ENCODE measurements at places on chromosomes 4 and X.
A peak's percentile ranks its signal among the peaks of the same experiment; 100 is the strongest.

- peak; percentile 3 for DNase-seq
Observed at GRCh38 chrX:80876877-80877276, 67.2 kb upstream of the BRWD3 start.

DNA sequence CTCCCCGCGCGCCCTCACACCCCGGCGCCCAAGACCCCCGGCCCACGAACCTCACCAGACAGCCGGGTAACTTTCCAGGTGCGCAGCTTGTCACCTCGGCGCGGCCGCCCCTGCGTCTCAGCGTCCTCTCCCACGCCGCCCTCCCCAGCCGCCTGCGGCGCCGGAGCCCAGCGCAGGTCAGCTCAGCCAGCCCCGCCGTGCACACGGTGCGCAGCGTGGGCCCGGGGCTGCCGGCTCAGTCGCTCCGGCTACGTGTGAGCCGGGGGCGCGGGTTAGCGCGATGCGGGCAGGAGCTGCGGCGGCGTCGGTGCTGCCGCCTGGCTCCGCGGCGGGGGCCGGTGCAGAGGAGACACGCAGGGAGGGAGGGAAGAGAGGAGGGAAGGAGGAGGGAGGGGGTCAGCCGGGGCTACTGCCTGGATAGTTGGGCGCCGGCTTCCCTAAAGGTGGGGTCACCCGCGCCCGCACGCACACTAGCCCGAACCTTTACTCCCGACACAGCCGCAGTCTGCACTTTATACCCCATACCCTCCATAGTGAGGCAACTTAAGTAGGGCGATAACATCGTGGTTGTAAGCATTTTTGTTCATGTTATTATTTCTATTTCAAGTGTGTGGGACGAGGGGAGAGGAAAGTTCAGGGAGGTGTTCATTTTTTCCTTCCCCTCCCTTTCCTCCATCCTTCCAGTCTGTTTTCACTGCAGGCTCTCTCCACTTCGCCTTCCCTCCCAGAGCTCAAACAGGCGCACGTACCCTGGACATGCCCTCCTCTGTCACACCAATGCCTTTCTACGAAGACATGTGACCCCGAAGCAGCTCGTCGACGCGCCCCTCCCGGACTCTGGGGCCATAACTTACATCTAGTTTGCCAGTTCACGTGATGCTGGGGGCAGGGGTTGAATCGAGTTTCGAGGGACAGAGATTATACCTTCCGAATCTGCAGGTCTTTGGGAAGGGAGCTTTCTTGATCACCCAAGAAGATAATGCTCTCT lies at the start of gene PRKG2:
Gene PRKG2 (minus strand): TSS at position 342 of the 988 bp plus-strand sequence. CDS start 10,175 bp downstream, outside the sequence.
- DNase-seq, result no peak

GRCh38 chr4:8695237-8696219 lies 103.0 kb downstream of the CPZ start:
- no peak for DNase-seq

DNA sequence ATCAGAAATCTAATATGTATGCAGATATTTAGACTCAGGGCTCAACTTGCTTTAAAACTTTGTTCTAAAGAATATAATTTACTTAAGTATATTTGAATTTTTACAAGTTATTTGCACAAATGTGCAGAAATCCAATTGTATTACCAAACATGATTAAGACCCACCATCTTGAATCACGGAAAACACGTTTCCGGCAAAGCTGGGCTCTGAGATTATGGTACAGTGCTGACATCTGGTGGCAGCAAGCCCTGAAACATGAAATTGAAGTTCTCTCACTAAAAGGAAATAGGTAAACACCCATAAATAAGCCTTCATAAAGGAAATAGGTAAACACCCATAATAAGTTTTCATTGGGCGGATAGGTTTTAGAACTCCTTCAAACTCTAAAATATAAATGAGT lies 98.3 kb upstream of the MAOA start:
- peak; percentile 39 for DNase-seq

GRCh38 chr4:114600672-114601071 lies 2.1 kb downstream of the UGT8 start:
- DNase-seq, result no peak

- no peak for DNase-seq
Observed at GRCh38 chrX:30900227-30900626, 11.2 kb upstream of the TAB3 start.

- no peak for DNase-seq
Observed at GRCh38 chr4:32142075-32142474, 1421.9 kb downstream of the PCDH7 start.

- DNase-seq, result no peak
Observed at GRCh38 chrX:120224388-120224787, 26.2 kb upstream of the ZBTB33 start.

DNA sequence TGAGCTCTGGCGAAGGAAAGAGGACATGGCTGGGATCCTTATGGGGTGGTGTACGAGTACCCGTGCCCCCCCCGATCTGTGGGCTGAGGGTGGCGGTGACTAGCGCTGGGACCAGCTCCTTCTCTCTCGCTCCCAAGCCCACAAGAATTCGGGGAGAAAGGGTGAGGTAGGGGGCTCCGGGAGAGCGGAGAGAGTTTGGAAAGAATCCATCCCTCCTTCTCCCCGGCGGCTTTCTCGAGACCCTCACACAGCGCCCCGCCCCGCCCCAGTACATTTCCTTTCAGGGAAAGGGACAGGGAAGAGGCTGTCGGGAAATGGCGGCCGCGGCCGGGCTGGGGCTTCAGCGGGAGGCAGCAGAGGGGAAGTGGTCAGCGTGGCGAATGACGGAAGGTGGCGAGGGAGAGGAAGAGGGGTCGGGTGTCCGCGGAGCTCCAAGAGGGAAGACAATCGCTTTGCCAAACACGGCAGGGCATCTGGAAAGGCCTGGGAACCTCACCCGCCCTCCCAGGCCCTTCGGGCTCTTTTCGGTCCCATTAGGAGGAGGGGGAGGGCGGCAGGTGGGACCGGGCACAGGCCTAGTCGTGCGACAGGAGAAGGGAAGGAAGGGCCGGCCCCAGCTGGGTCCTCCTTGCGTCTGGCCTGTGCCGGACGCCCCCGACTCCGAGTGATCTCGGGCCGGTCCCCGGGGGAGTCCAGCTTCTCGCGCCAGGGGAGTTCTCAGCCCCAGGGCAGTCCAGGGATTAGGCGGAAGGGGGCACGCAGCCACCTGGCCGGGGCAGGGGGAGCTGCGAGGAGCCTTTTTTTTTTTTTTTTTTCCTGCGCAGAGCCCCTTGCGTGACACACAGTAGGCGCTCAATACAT lies 10.2 kb downstream of the HNRNPH2 start:
- peak; percentile 31 for DNase-seq

DNA sequence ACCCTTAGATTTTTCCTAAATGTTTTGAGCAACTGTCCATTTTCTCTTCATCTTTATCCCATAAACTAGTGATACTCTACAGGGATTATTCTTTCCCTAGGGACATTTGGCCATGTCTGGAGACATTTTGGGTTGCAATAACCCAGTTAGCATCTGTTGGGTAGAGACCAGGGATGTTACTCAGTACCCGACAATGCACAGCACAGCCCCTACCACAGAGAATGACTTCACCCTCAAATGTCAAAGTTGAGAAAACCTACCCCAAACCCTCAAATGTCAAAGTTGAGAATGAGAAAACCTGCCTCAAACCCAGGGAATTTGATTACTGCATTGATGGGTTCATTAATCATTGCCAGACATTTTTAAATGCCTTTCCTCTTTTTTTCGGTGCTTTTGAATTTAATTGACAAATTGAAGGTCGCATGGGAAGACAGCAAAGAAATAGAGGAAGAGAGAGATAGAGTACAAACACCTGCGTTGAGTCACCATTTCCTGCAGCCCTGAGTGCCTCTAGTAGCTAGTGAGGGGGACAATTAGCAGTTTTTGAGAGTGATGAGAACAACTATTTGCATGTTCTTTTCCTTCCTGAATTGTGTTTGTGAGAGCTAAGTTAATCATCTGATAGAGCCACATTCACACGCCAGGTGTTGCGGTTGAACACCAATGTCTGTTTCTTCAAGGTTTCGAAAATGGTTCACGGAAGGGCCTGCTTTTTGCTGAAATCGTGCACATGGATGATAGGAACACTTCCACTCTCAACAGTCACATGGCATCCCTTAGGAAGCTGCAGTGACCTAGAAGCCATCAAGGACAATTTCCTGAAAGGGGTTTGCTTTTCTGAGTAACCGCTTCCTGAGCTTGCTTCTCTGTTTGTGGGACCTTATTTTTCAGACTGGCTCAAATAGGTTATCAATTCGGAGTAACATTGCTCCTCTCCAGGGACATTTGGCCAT lies 203.9 kb upstream of the VCX3A start:
- peak; percentile 74 for DNase-seq

GRCh38 chr4:5128569-5128968 lies 77.3 kb downstream of the STK32B start:
- DNase-seq, result no peak

DNA sequence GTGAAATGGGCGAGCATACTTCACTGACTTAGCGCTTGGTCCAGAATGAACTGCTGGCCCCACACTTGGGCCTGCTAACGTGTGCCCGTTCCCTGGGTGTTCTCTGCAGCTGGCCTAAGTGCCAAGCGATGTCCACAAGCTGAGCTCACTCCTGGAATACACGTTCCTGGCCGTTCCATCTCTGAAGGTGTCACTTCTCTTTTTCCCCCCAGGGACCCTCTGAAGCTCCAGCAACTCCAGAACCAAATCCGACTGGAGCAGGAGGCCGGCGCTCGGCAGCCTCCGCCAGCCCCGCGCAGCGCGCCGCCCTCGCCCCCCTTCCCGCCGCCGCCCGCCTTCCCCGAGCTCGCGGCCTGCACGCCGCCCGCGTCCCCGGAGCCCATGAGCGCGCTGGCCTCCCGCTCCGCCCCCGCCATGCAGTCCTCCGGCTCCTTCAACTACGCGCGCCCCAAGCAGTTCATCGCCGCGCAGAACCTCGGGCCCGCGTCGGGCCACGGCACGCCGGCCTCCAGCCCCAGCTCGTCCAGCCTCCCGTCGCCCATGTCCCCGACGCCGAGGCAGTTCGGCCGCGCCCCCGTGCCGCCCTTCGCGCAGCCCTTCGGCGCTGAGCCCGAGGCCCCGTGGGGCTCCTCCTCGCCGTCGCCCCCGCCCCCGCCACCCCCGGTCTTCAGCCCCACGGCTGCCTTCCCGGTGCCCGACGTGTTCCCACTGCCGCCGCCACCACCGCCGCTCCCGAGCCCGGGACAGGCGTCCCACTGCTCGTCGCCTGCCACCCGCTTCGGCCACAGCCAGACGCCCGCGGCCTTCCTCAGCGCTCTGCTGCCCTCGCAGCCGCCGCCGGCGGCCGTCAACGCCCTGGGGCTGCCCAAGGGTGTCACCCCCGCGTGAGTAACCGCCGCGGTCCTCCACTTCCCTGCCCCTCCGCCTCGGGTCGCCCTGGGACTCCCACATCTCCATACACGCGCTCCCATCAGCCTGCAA lies 132.3 kb downstream of the CBR4 start:
- peak; percentile 22 for DNase-seq

- no peak for DNase-seq
Observed at GRCh38 chrX:150081076-150081475, 142.8 kb upstream of the EOLA2 start.

- DNase-seq, result no peak
Observed at GRCh38 chr4:123479944-123480343, 83.3 kb downstream of the SPRY1 start.

- no peak for DNase-seq
Observed at GRCh38 chrX:153560000-153560399, 38.9 kb downstream of the CCNQ start.

GRCh38 chrX:53265771-53266574 lies 15.4 kb downstream of the IQSEC2 start:
- no peak for DNase-seq

GRCh38 chrX:375181-376036 lies 11.3 kb downstream of the PPP2R3B start:
- DNase-seq, result no peak

DNA sequence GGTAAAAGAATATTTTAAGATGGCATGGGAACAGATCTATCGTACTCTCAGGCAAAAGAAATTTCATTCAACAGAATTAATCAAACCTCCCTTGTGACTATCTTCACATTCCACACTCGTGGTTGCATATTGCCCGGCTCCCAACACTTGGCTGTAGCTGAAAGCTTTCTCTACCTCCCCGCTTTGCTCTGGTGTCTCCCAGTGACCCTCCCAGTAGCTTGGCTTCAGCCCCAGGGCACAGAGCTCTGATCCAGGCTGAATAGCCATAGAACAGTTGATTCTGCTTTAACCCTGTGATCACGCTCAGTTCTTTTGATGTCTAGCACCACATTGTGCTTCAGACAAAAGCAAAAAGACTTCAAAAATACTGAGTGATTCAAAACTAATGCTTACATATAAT lies 24.6 kb downstream of the SLC7A11 start:
- DNase-seq, result no peak

GRCh38 chr4:98662626-98663225 lies 4.3 kb upstream of the TSPAN5 start:
- no peak for DNase-seq

GRCh38 chr4:174135936-174136406 lies 147.5 kb downstream of the FBXO8 start:
- DNase-seq, result no peak

DNA sequence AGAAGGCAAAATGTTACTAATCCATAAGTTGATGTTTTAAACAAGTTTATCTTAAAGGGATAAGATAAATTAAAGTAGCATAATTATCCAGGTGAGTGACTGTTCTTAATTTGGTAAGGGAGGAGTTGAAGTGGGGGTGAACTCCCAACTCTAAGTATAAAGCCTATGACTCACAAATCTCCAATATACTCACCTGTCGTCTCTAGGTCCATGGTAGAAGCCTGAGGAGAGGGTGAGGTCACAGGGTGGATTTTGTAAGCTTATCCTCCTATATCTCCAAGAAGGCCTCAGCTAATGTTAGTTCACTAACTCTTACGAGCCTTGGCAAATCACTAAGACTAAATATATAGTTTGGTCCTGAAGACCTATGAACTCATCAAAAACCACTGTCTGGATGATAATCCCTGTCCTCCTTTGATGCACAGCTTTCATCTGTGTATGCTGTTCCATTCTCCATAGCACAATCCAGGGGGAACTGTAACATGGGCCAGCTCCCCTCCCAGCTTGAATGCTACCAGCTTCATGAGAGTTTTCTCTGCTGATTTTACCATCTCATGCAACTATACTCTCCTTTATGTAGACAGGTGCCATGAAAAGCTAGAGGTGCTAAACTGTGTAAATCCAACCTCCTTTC lies 158.7 kb downstream of the BTC start:
- DNase-seq, result no peak

DNA sequence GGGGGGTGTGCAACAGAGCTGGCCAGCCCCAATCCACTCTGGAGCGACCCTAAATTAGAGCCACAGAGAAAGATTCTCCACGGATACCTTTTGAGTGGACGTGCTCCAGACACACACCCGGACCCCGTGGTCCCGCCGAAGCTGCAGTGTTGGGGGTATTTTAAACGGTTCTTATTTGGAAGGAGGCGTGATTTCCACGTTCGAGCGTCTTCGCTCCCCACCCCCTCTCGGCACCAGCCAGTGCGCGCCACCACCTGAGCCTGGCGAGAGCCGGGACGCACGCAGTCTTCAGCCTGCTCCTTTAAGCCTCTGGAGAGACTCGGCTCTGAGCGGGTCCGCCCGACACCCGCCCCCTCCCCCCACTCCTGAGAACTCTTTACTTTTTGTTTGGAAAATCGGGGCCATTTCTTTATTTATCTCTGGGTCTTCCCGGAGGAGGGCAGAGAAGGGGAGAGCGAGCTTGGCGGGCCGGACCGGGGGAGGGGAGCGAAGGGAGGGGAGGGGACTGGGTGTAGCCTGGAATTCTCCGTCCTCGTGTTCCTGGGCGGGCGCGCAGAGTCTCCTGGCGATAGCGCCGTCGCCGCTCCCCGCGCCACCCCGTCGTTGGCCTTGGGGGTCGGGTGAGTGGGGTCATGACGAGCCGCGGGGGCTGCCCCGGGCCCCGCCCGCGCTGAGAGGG lies 668 bp upstream of the PTCHD1 start:
- no peak for DNase-seq

All from naive B cell (primary cell).